ENCODE measurements at places on chromosomes 16 and 17.

DNA sequence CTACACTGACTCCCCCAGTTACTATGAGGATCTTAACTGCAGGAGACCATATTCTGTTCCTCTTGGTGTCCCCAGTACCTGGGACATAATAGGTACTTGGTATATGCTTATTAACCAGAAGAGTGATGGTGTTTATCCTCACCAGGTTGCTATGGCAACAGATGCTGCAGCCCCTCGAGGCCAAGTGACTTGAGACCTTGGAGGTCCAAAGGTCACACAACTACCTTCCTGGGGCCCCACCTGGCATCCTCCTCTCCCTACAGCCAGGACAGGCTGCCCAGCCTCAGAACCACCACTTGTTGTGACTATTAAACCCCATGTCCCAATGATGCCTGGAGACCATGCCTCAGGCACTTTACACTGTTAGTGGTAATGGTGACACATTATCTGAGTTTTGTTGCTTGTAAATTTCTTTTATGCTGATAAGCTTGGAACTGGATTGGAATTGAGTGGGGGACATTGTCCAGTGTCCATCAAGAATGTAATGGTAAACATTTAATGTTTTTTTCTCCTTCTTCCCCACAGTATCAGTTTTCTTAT, 189.4 kb downstream of the CCDC182 start:
- no peak for DNase-seq

- no peak for DNase-seq
Measured at GRCh38 chr16:83728492-83728891, 79.3 kb upstream of the HSBP1 start.

DNA sequence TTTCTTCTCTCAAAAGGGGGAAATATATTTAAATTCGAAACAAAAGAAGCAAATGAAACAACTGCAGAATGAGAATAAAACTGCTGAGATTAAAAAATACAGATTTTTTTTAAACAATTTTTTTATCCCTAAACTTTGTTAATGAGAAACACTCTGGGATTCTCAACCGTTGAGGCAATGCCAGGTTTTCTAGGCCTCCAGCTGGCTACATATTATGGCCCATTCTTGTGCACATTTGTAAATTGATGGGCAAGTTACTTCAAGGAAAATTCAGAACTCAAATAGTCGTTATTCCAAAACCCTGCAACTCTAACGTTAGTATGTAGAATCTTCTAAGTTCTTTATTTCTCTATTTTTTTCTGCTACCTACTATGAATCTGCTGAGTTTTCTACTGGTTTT, 239.3 kb upstream of the WSCD1 start:
- no peak for DNase-seq

DNA sequence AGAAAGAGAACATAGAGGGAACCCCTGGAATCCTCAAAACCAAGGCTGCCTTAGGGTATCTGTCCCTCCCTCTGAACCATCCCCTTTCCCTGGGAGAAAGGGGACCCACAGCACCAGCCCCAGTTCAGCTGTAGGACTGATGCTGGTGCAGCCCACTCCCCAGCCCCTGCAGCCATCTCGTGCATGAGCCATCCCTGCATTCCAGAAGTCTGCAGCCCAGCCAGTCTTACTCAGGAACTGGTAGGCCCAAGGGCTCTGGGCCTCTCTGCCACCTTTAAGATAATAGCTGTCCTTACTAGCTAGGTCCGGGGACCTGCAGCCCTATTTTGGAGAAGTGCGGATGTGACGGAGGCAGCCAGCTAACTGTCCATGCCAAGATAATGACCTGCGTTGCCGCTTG, 6.0 kb upstream of the EVPL start:
- DNase-seq: no peak

DNA sequence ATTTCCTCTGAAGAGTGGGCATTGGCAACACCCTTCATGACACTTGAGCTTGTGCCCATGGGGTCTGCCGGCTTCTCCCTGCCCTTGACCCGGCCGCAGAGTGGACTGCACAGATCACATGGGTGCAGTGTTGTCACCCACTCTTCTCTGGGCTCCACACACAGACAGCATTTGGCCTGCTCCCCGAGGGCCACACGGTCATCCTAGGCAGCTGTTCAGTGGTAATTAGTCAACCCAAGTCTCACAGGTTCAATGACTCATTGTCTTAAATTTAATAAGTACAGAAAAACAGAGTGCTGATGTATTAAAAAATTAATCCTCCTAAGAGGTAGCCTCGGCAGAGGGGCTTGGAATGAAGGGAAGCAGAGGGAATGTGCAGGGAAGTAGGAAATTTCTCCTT, 204.8 kb downstream of the MSI2 start:
- DNase-seq: no peak

DNA sequence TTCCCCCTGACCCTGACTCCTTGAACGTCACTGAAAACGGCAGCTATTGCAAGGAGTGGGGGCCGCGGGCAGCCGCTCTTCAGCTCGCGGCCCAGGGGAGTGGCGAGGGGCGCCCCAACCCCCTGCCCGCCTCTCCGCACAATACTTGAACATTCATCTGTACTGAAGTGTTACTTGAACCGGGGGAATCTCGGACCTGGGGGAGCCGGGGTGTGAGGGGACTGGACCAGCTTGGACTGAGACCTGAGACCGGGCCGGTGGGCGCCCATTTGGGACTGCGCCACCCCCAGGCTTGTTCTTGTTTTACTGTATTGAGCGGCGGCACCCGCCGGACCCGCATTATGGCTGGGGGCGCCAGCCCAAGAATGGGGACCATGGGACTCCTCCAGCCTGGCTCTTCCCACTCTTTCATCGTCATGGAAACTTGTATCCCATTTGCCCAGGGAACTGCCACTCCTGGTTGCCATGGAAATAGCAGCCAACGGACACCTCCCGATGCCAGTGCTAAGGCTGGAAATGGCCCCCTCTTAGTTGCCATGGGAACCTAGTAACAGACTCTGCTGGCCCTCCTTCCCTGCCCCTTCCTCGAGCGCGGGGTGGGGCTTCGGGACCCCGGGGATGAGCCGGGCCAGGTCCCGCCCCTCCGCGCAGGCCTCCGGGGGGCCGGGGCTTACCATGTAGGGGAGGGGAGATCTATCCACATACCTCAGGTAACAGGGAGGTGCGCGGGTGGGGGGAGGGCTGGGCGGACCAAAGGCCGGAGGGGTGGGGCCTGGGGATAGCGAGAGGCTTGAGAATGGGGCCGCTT, 805 bp upstream of the ORAI3 start:
- DNase-seq: peak; percentile 91

DNA sequence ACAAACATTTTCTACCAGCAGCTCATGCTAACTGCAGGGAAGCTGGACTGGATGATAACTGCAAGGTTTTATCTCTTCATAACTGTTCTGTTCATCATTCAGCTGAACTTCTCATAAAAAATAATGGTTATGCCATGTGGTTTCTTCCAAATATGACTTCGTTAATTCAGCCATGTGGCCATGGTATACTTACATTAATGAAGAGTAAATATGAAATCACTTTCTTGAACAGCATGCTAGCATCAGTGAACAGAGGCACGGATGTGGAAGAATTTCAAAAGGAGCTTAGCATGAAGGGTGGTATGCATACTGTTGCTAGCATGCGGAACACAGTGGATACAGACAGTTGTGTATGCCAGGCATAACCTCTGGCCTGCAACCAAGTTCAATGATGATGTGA, 1417.0 kb upstream of the CDH8 start:
- no peak for DNase-seq

DNA sequence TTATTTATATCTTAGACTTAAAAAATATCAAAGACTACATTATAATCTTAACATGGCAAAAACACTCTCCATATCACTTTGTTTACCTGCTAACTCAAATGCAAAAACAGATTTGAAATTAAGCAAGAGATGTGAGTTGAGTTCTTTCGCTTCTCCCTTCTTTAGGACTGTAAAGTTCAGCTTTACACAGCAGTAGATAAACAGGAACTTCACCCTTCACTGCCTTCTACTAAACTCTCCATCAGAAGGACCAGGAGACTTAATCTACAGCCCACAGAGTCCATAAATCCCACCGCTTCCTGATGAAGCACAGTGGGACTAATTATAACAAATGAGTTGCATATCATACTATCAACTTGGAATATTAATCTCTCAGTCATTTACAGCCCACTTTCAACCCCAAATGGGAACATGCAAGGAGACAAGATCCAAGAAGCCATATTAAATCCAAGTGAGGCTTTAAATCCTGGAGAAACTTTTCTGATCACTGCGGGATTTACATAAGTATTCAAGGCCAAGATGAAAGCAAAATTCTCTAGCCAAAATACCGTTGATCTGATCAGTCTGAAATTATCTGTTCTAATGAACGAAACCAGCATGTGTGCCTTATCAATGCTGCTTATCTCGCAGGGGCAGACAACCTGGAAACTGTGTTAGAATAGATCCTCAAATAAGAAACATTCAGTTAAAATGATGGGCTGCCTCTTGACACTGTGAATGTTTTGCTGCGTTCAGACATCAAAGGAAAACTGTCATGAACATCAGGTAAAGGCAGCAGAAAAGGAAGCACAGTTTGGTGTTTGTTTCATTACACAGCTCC, 1.6 kb downstream of the AMFR start:
- peak; percentile 10 for DNase-seq

- no peak for DNase-seq
Measured at GRCh38 chr17:27398691-27399090, 57.6 kb upstream of the KSR1 start.

DNA sequence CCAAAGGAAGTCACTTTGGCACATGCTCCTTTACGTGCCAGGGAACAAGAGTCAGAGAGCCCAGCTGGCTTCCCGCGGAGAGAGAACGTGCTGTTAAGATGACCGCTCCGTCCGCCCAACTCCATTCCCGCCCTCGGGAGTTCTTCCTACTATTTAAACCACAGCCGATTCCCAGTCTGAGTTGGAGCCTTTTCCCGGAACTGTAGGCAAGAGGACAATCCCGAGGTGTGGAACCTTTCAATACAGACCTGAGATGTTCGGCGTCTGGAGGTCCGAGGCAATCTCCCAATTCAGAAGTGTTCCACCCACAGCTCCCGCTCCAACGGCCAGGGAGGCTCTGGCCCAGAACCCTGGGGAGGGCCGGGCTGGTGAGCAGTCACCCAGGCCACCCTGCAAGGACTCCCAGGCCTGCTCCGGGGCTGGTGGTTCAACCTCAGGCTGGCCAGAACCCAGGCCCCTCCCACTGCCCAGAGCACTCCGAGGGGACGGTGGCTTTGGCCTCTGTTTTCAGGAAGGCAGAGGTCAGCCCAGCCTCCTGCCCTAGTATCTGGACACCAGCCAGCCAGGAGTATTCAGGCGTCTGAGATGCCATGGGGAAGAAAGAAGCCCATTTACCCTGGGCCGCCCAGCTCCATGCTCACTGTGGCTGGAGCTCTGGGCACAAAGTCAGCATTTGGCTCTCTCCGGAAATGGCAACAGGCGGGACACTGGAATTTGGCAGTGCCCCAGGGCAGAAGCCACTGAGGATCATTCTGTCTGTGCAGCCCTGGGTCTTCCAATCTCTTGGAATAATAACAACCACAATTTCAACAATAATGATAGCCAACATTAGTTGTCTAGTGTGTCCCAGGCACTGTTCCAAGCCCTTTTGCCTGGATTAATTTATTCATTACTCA, 21.4 kb downstream of the EMP2 start:
- no peak for DNase-seq

GRCh38 chr17:6048486-6048885, 21.7 kb upstream of the WSCD1 start:
- DNase-seq: no peak

- peak; percentile 74 for DNase-seq
Measured at GRCh38 chr17:79991140-79991923, 44.3 kb downstream of the TBC1D16 start.

DNA sequence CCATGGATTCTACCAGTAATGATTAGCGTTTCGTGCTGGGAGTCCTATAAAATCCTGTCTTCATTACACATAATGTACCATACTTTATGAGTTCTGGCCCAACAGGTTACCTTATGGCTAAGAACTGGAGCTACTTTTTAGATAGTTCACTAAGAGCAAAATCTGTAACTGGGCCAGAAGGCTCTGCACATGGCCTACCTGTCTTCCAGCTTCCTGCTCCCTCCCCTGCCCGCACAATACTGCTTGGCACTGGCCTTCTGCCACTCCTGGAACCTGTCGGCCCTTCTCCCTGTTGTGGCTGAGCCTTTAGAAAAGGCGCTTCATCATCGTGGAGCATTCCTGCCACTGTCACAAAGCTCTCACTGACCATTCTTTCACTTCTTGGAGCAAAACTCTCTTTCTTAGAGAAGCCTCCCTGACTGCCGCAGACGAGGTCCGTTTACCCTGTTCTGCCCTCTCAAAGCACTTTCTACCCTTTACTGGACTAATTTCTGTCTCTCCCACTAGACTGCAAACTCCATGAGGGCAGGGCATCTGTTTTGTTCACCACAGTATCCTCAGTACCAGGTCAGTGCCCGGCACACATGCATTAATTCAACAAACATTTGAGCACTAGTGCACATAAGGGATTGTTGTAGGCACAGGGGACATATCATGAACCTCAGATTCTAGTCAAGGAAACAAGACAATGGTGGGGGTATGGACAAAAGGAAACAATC, 116.5 kb downstream of the PARN start:
- DNase-seq: no peak
